ENCODE measurements at places on chromosomes 4 and X.
A peak's percentile ranks its signal among the peaks of the same experiment; 100 is the strongest.

DNA sequence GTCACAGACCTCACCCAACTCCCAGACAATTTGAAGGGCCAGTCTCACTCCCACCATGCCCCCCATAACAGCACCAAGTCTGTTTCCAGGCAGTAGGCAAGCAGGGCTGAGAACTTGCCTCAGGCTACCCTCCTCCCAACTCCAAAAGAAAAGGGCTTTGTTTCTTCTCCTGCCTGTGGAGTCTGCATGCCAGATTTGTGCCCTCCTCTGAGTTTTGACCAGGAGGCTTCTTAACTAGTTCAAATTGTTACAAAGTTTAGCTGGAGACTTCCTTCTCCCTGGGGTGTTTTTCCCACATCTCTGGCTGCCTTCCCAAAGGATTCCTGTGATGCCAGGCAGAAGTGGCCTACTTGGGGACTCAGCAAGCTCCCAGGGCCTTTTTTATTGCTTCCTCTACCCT lies 29.6 kb downstream of the PBDC1 start:
- DNase-seq: no peak

GRCh38 chrX:67718926-67719325 lies 175.1 kb downstream of the AR start:
- no peak for DNase-seq

- DNase-seq: no peak
These were observed 220.3 kb upstream of the BCOR start for GRCh38 chrX:40318076-40318475.

GRCh38 chr4:172963498-172964294 lies 204.9 kb upstream of the GALNT7 start:
- no peak for DNase-seq

GRCh38 chr4:81257021-81257420 lies 42.0 kb upstream of the PRKG2 start:
- no peak for DNase-seq

- DNase-seq: no peak
These were observed 87.6 kb downstream of the JAKMIP1 start for GRCh38 chr4:6112606-6113290.

DNA sequence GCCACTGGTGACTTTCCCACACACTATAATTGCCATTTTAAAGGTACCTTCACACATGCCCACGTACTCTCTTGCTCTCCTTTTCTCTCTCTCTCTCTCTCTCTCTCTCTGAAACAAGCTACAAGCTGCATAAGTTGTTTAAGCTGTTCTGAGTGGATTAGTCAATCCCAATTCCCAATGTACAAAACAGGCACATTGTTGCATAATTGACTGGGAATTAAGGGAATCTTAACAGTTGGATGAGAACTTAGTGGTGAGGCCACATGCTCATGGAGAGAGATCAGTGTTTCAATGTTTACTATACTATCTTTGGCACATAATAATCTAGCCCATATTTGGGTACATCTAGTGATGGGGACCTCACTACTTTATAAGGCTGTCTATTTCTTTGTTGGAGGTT lies 123.3 kb downstream of the ARHGEF9 start:
- no peak for DNase-seq

DNA sequence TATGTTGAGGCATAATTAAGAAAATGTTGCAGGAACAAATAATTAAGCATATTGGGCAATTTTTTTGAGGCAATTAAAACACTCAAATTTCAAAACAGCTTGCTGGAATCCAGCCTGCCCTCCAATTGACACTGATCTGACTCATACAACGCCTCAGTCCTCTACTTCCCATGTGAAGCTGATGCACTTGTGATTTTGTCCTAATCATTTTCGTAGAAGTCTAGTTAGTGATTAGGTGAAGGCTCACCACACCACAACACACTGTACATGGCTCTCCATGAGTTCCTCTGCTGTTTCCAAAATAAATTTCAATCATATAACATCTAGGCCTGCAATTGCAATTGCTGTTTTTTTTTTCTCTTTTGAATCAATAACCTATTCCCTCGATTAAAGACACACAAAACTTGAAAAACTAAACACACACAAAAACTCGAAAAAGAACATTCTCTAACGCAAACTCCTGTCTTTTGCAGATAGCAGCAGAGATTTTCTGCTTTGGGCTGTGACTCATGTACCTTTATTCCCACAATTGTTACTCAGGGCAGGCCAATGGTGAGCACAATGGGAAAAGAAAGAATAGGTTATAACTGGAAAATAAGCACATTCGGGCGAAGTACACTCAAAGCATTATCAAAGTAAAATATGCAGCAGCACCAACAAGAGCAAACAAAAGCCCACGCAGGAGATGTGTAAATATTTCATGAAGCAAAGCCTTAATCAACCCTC lies 1.7 kb downstream of the GPRIN3 start:
- DNase-seq: no peak

- no peak for DNase-seq
These were observed 495.9 kb downstream of the SPRY1 start for GRCh38 chr4:123892368-123892976.

GRCh38 chr4:140071806-140072205 lies 82.2 kb downstream of the MAML3 start:
- peak; percentile 24 for DNase-seq

GRCh38 chrX:9163214-9163709 lies 129.3 kb upstream of the FAM9B start:
- no peak for DNase-seq

DNA sequence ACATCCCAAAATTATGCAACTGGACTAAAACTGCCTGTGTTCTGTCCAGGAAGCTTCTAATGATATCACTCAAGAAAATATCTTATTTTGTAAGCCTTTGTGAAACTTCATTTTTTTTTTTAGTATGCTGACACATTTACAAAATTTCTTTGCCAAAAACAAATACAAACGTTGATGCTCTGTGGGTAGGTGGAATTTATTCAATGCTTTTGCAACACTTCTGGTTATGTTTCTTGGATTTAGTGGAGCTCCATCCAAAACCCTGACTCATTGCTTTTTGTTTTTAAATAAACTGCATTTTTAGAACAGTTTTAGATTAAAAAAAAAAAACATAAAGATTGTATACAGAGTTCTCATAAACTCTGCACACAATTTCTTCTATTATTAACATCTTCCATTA lies 250.9 kb upstream of the MAOA start:
- no peak for DNase-seq

- DNase-seq: no peak
These were observed 277.8 kb downstream of the EPHA5 start for GRCh38 chr4:65392488-65392887.

GRCh38 chr4:172736046-172736445 lies 432.6 kb upstream of the GALNT7 start:
- DNase-seq: no peak

DNA sequence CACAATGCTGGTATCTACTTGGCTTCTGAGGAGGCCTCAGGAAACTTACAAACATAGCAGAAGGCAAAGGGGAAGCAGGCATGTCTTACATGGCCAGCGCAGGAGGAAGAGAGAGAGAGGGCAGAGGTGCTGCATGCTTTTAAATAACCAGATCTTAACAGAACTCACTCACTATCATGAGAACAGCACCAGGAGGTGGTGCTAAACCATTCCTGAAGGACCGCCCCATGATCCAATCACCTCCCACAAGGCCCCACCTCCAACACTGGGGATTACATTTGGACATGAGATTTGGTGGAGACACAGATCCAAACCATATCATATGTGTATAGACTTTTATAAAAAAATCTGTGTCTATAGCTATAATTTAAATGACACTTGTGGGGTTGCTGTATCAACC lies 48.6 kb upstream of the ERVMER34-1 start:
- no peak for DNase-seq

- DNase-seq: no peak
These were observed 140.0 kb downstream of the COL4A6 start for GRCh38 chrX:108298165-108298602.

- no peak for DNase-seq
These were observed 80.8 kb downstream of the JAKMIP1 start for GRCh38 chr4:6119507-6120020.

DNA sequence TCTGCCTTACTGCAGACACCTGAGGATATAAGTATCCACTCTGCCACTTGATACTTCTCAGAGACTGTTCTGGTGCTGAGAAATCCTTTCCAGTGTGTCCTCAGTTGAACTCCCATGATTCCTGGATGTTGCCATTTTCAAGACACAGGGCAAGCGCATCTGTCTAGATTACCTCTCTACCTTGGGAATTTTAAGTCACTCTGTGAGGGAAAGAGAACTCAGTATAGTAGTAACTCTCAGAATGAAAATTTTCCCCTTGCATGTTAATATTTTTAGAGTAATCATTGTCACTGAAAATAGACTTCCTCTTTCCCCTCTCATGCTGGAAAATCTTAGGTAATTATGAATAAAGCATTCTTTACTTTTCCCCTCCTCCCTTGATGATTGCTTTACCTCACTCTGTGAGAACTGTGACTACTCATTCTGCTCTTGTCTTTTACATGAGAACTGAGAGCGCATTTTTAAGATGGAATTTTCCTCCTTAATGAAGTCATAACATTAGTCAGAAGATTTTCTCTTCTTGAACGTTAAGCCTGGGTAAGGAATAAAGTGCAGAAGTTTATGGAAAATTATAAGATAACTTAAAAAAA lies 45.0 kb downstream of the TET2 start:
- DNase-seq: no peak

DNA sequence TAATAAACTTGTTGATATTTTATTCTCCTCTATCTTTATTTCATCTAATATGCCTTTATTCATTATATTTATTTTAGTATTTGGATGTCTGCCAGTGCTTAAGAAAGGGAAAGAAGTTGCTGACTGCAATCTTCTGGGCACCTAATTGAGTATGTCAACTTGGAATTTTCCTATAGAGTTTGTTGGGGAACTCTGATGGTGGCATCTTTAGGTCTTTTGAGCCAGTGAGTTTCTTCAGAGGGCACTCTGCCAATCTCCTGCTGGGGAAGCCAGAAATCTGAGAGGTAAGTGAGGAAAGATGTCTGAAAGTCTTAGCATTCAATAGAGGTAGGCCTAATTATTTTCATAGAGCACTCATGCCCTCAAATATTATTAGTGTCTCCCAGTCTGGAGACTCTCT lies 475.0 kb downstream of the GABRG1 start:
- DNase-seq: no peak

- DNase-seq: no peak
These were observed 62.8 kb downstream of the SH3KBP1 start for GRCh38 chrX:19824603-19825002.

DNA sequence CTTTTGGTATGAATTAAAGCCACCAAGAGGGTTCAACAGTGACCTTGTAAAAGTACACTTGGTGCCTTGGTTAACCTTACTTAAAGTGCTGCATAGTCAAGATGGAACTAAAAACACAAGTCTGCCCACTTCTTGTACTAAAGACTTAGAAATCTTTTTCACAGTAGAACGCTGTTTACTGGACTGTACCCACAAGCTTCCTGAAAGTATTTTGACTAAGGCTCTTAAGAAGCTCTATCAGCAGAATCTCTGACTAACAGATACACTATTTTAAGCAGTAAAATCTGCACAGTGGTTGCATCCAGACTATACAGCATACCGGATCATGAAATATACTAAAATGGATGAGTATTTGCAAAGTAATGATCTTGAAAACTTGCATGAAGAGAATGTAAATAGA lies 7.2 kb downstream of the RAB28 start:
- DNase-seq: no peak

DNA sequence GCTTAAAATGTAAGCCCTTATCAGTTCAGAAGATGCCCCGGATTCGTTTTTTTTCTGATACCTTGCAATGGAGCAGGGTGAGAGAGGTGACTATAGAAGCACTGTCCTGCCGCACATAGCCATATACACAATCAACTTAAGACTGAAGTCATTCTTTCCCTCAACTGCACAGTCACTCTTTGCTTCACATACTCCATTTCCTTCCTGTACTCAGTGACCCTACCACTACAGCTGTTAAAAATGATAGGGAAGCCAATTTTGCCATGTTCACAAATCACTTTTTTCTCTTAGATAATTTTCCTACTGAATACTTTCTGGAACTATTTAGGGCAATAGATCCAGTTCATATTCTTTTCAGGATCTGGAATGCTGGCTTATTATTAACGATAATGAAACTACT lies 300.0 kb downstream of the ANK2 start:
- no peak for DNase-seq

DNA sequence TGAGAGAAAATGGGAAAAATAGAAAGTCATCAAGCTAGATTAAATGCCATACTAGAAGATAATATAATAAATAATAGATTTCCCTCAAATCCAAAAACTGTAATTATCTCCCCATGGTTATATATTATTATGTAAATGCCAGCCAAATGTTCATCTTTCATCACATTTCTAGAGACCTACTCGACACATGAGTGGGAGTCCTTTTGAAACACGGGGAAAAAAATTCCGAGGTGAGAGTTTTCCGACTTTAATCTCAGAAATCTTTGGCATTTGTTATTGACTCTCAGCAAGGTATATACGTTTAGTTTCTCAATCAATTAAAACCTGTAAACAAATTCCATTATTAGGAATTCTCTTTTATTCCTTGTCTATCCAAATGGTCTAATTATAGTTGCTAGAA lies 465.4 kb upstream of the SMIM31 start:
- DNase-seq: no peak

- no peak for DNase-seq
These were observed 205.9 kb upstream of the GALNT7 start for GRCh38 chr4:172962564-172963353.

- no peak for DNase-seq
These were observed 32.0 kb downstream of the DAPP1 start for GRCh38 chr4:99848591-99849001.

GRCh38 chr4:134650461-134650860 lies 448.9 kb upstream of the PABPC4L start:
- no peak for DNase-seq

Data from effector memory CD4-positive, alpha-beta T cell (primary cell).